Adrenal gland (tissue), 19 donors: ENCODE measurements at places on chromosomes 16 and 17. TPM values are rescaled to one million over a fixed set of nuclear protein-coding genes. Genes with fewer than 3 reads are reported as not detected.

- no peaks in the 10 kb centered on the region for H3K4me1 ChIP-seq
- H3K36me3 ChIP-seq = no peaks in the 10 kb centered on the region
- H3K4me3 ChIP-seq = no peak overlapping the region
- no peaks in the 10 kb centered on the region for H3K27me3 ChIP-seq
Measured at GRCh38 chr16:65015599-65015998, 106.3 kb downstream of the CDH11 start.

DNA sequence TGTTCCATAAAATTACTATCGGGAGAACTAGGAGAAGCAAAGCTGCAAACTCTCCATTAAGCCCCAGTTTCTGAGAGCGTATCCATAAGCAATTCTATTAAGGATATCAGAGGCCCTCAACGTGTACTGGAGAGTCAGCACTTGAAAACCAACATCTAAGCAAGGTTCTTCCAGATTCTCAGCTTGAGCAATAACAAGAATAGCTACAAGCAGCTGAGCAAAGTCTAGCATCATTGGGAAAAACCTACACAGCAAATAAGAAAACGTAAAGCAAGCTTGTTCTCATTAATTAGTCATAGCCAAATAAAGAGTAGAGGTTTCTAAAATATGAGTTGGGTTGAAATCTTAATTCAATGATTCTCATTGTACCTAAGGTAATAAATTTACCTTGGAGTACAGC, 26.9 kb upstream of the COX10 start:
- H3K4me3 ChIP-seq = no peak overlapping the region
- no peak overlapping the region for H3K27ac ChIP-seq
- no peak for DNase-seq
- H3K27me3 ChIP-seq = no peaks in the 10 kb centered on the region

- peak within 1 kb of the TSS; percentile 15 for H3K4me3 ChIP-seq
- H3K27me3 ChIP-seq = peaks cover 27% of the 10 kb centered on the region
- peaks cover 6% of the 10 kb centered on the region for H3K4me1 ChIP-seq
Measured at GRCh38 chr16:21277927-21278706, at the start of gene CRYM. CRYM (minus strand) TSS chr16:21278290; CDS start chr16:21278251, 39 bp downstream.

- no peaks in the 10 kb centered on the region for H3K36me3 ChIP-seq
- no peak for DNase-seq
- H3K4me3 ChIP-seq = no peak overlapping the region
Measured at GRCh38 chr17:45384047-45384788, 48.5 kb downstream of the ARHGAP27 start.

The CDK5R1 gene
- total RNA-seq = 3.4 TPM

The STH gene
- not detected for total RNA-seq

The MARCHF10 gene
- total RNA-seq = not detected
